ENCODE measurements at places on chromosomes 6 and 20.
A peak's percentile ranks its signal among the peaks of the same experiment; 100 is the strongest.

- no peak for DNase-seq
These were observed 33.6 kb upstream of the ID4 start for GRCh38 chr6:19803331-19804204.

GRCh38 chr6:89270951-89271721 is 44.0 kb downstream of the GABRR2 start:
- DNase-seq: no peak

DNA sequence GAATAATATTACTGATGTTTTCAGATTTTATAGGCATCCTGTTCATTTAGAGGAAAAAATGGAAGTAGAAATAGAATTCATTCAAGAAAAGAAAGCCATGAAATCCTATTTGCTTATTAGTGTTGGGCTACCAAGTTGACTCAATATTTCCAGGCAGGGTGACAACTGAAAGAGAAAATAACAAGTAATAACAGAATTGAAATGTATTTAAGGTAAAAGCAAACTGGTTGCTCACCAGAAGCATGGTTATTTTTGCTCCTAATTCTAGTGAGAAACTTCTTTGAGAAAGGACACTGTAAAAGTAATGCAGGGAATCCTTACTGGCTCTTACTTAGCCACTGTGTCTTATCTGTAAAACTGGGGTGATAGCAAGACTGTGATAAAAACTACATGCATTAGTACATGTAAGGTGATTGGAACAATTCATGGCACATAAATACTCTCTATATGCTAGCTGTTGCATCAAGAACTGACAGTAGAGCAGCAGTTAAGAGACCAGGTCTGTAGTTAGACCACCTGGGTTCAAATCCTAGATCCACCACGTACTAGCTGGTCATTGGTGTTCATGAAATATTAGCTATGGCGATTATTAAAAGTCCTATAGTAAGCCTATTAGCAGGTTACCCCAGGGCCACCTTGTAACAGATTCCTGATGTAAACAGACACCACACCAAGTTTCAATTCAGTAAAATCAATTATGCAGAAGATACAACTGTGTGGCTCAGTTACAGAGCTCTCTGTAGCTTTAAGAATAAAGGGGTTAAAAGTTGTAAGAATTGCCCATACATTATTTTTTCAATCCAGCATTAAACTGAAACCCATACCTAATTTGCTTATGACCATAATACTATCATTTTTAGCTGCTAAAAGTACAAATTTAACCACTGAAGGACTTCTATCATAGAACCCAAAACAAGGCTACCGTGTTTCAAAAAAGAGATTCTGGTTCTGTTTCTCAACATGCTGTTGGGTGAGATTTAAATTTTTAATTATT is 159.2 kb upstream of the COL21A1 start:
- DNase-seq: no peak

GRCh38 chr6:24322924-24323323 is 34.9 kb downstream of the DCDC2 start:
- no peak for DNase-seq

GRCh38 chr20:30811885-30812671 is 445.4 kb upstream of the DEFB115 start:
- peak; percentile 73 for DNase-seq

GRCh38 chr6:73049971-73050594 is 175.2 kb downstream of the KHDC1L start:
- no peak for DNase-seq

DNA sequence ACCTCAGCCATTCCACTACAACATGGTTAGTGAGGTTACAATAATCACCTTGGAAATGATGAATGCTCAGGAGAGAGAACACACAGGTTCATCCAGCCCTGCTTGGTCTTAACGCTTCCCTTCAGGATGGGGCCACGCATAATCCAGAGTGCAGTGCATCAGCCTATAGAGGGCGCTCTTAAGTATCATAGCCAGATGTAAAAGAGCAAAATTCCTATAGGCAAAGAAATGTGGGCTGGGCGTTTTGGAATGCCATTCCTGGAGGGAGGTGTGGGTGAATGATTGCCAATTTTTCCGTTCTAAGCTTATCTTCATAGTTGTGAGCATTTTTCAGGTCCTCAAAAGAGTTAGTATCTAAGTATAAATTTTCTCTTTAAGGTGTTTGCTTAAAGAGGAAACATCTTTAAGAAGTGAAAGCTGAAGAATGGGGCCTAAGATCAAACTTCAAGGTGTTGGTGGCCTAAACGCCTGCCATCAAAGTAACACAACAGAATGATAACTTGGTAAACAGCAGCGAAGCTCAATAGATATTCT is 1.8 kb downstream of the RIPOR2 start:
- no peak for DNase-seq

DNA sequence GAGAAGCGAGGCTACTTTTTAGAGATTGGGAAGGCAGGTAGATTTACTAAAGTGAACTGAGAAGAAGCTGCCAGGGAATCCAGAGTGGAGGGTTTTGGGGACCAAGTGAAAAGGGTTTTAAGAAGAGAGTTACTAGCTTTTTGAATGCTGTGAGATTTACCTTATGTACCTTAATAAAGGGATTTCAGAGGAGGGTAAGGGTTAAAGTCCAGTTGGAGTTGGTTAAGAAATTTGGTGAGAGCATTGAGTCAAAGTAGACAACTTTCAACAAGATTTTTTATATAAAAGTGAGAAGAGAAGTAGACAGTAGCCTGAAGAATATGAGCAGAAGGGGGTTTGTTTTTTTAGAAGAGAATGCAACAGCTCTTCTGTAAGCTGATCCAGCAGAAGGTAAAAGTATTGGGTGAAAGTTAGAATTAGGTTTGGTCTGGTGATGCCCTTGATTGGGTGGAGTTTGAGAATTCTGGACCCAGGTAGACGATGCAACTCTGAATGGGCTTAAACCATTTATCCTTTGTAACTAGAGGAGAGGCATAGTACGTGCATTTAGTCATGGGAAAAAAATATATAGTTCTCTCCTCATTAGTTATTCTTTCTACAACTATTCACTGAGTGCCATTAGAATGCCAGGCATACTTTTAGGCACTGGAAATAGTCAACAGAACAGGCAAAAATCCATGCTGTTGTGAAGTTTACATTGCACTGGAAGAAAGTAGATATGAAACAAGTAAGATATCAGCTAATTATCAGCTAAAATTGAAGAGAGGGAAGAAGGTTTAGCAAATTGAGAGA is 44.8 kb downstream of the ATRN start:
- no peak for DNase-seq

DNA sequence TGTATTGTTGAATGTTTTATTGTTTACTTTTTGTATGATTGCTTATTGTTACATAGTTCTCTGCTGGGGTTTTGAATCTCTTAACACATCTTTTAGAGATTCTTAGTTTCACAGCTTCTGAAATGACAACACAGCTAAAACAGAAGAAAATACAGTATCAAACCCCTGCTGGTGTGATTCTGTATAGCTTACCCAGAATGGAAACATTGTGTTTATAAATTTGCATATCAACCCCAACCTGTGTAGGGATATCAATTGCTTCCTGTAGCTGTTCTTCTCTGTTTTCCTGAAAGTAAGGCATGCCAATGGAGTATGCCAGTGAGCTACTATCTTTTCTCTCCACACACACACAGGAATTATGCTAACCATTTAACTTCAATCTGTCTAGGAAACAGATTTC is 64.3 kb upstream of the ID4 start:
- no peak for DNase-seq

DNA sequence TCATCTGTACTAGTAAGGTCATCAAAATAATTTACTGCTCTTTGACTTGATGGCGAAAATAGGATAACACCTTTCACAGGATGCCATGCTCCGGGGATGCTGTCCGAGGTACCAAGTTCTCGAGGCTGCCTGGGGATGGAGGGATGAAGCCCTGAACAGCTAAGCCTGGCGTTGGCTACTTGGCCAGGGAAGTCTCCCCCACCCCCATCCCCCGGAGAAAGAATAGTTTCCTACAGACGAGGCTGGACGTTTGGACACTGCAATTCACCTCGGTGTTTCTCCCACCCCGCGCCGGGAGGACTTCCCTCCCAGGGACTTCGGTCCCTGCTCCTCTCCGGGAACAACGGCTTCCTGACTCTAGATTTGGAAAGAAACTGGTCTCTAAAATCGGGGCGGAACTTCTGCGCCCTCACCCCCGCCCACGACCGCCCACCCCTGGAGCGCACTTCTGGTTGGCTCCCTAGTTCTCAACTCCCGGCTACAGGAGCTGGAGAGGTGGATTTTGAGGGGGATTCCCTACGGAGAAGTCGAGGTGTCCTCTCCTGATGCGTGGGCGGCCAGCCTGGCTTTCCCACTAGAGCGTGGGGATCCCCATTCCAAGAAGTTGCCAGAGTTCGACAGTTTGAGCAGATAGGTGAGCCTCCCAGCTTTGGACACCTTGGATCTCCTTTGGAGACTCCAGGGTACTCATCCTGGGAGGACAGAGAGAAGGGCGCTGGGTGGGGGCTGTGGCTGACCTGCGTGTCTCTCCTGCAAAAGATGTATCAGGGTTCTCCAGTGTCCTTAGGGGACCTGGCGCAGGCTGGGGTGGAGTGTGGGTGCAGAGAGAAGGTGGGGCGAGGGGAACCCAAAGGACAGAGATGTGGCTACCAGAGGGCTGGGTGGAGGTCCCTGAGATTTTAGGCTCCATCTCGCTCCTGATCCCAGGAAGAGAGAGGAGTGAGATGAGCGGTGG is 1.1 kb downstream of the PCSK2 start:
- DNase-seq: no peak

GRCh38 chr20:7716286-7716972 is 223.8 kb downstream of the HAO1 start:
- DNase-seq: no peak

GRCh38 chr20:36421641-36422040 is 115.5 kb downstream of the DLGAP4 start:
- no peak for DNase-seq

DNA sequence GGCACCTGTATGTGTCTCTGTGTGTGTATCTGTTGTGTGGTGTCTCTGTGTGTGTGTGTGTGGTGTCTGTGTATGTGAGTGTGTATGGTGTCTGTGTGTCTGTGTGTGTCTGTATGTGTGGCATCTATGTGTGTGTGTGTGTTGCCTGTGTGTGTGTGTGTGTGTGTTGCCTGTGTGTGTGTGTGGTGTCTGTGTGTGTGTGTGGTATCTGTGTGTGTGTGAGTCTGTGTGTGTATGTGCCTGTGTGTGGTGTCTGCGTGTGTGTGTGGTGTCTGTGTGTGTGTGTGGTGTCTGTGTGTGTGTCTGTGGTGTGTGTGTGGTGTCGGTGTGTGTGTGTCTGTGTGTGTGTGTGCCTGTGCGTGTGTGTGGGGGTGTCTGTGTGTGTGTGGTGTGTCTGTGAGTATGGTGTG is 31.7 kb upstream of the VEGFA start:
- no peak for DNase-seq

DNA sequence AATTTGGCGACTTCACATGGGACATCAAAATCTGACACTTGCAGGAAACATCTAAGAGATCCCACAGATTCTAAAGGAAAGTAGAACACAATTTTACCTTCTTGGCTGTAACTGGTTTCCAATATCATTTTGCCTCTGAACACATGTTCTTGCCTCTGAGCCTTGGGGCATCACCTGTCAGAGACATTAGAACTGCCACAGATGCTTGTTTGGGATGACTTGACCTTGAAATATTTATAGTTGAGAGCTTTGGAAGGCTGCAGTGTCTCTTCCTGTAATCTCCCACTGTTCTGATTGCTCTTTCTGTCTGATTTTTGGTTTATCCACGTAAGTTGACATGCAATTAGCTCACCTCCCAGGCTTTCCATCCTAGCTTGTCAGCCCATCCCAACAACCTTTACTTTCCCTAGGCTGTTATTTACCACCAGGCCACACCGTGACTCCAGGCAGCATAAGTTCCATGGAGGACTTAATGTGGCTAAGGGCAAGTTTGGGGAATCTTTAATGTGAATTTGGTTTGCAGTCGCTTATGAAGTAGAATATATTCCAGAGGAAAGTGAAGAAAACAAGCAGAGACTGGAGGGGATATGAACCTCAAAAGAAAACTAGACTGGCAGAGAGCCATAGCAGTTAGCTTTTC is 256.5 kb upstream of the RIN2 start:
- DNase-seq: no peak

DNA sequence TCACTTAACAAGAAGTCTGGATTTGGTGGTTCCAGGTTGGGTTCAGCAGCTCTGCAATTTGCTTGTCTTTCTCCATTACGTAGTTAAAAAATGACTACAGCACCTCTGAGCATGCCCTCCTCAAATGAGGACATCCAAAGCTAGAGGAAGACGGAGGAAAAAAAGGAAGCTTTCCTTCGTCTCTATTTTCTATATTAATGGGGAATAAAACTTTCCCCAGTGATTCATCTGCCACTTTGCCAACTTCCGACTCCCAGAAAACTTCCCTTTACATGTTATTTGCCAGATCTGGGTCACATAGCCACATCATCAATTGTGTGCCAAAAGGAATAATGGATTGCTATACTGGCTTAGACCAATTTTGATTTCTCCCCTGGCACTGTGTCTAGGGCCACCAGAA is 69.5 kb downstream of the ZFAND3 start:
- no peak for DNase-seq

DNA sequence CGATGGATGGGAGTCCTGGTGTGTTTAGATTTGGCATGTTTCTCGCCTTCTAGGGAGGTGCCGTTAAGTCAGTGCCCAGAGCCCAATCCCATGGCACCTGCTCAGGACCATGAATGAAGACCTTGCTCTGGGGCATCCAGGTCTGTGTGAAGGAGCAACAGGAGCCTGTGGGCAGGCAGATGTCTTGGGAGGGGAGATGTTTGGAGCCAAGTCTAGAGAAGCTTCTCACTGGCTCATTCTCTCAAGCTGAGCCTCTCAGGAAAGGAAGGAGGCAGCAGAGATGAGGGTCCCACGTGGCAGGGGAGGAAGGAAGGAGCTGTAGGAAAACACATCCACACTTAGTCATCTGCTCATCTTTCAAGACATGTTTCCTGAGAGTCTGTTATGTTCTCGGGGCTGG is 9.5 kb upstream of the SIRPB1 start:
- DNase-seq: no peak

- no peak for DNase-seq
These were observed 24.3 kb upstream of the KIAA0408 start for GRCh38 chr6:127483399-127484055.

DNA sequence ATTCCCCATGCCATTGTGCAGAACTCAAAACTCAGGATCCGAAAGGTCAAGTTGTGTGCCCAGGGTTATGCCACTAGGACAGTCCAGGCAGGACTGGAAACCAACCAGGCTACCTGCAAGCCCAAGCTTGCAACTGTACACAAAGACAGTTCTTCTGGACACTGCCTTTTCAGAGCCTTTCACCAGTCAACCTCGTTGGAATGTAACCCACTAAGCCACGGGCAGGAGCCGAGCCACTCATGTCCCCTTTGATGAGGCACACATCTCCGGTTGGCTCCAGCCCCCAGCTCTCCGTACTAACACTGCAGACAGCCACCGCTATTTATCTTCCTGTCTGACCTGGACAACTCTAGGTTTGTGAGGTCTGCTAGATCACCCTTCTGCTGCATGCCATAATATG is 62.5 kb downstream of the BMP7 start:
- no peak for DNase-seq

- no peak for DNase-seq
These were observed 90.4 kb downstream of the TNFAIP3 start for GRCh38 chr6:137957471-137957870.

DNA sequence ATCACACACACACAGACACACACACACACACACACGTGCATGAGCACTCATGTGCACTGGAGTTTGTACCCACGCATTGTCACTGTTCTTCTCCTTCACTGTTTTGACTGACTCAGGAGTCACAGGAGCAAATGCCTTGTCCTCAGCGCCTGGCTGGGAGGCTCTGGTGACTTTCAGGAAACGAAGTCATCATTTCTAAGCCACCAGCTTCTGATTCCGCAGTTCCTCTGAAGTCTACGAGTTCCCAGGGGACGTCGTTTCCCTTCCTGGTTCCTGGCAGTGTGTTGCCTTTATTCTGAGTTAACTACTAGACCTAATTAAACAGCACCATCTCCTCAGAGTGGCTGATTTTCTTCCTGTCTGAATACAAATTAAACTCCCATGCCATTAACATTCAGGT is 82.2 kb upstream of the PMEPA1 start:
- no peak for DNase-seq
